ENCODE measurements at places on chromosomes 5 and 9.

- DNase-seq: no peak
Measured at GRCh38 chr9:84758817-84759216, 89.3 kb downstream of the NTRK2 start.

GRCh38 chr9:95981761-95982390, 106.4 kb downstream of the ERCC6L2 start:
- peak; percentile 62 for DNase-seq

DNA sequence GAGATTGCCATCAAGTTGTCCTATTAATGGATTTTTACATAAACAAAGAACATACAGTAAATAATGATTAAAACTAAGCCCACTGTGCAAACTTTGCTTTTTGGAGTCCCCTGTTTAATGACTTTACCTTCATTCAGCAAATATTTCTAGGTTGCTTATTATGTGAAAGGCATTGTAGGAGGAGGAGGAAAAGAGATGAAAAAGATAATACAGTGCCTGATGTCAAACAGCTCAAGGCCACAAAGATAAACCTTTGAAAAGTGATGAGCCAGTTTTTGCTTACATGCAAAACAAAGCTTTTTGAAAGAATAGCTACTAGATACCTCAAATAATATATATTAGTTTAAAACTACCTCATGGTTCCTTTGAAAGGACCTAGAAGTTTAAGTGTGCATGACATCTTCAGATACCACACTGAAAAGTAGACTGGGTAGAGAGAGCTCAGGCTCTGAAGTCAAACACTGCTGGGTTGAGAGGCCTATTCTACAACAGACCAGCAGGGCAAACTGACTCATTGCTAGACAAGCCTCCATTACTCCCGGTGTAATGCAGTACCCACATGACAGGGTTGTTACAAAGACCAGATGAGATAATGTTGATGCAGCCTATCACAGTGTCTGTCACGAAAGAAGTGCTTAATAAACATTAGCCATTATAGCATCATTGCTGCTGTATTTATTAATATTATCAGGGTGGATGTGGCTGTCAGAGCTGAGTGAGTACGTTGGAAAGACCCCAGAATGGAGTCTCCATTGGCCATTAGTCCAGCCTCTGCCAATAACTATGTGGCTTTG, 11.8 kb downstream of the DEPDC1B start:
- DNase-seq: peak; percentile 24

GRCh38 chr5:52842111-52842510, 54.4 kb downstream of the ITGA1 start:
- DNase-seq: no peak

- DNase-seq: no peak
Measured at GRCh38 chr9:36738318-36738976, 165.8 kb downstream of the MELK start.

- no peak for DNase-seq
Measured at GRCh38 chr5:172749881-172750633, 20.9 kb downstream of the DUSP1 start.

GRCh38 chr5:132099076-132099748, 25.6 kb downstream of the CSF2 start:
- peak; percentile 64 for DNase-seq

GRCh38 chr9:133732639-133733408, 5.3 kb downstream of the SARDH start:
- no peak for DNase-seq

DNA sequence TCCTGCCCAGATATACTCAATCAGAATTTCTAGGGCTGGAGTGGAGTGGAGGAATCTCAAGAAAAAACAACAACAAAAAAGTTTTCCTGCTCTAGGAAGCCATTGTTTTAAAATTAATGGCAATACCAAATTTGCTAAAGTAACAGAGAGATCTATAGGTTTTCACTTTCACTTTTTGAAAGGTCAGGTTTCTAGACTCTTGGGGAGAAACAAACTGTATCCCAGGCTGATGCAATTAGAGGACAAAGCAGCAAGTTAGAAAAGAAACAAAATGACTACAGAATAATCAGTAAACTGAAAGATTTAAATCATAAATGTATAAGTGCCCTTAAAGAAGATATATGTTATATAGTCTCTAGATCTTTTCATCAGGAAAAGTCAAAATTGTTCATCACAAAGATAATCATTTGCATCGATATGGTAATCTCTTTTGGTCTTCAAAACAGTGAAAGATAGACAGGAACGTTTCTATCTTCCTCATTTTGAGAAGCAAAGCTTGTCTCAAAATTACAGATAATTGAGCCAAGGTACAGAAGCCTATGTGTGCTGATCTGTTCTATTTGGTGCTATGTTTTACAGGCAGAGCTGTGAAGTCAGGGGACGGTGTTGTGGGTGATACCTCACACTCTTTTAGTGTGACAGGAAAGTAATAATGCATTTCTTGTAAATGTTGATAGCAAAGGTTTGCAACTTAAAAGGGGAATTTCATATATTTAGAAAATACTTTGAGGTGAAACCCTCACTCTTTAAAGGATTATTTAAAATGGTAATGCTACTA, 1746.6 kb upstream of the C9orf72 start:
- DNase-seq: no peak

DNA sequence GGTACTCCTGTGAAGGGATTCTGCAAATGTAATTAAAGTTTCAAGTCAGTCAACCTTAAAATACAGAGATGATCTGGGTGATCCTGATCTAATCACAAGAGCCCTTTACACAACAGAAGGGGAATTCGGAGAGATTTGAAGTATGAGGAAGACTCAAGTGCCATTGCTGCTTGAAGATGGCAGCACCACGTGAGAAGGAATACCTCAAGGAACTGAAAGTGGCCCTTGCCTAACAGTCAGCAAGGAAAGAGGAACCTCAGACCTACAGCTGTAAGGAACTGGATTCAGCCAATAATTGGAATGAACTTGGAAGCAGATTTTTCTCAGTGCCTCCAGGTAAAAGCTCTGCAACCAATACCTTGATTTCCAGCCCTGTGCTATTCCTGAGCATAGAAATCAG, 87.4 kb downstream of the THBS4 start:
- DNase-seq: no peak

DNA sequence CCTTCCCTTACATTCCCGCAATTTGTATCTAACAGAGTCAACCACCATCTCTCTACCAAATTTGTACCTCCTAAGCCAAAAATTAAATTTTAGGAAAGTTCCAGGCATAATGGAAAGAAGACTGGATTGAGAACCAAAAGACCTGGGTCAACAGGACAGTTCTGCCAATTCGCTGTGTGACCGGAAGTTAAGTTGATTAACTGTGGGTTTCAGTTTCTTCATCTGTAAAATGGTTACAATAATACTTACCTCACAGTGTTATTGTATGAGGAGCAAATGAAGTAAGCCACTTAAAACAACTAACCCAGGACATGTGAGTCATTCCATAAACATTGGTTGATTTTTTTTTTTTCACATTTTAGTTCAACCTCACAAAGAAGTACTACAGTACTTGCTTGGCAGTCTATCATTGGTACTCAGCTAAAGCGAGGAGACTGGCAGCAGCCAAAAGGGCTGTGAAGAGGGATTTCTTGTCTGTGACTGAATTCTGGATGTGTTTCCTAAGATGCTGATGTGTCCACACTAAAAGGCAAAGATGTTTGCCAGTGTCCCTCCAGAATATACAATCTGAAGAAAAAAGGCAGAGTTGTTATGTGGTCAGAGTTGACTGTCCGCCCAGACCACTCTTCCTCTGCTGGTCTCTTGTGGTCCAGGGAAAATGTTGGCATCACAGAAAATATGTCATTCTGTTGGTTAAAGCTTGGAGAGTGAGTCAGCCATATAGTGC, 198.6 kb downstream of the TLE1 start:
- DNase-seq: no peak

DNA sequence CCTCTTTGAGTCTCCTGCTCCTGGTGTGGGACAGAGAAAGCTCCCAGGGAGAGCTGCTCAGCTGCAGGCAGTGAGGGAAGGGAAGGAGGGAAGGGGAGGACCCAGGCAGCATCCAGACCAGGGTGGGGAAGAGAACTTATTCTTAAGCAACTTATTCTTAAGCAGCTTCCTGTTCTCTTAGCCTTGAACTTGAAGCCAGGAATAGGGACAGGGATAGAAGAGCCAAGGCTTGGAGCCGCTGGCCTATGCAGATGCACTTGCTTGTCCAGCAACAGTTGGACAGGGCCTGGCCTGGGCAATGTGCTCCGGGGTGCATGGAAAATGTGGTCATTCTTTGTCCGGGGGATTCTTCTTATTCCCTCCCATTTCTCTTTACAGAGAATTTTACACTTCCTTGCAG, 31.4 kb upstream of the SPTLC1 start:
- DNase-seq: no peak

- DNase-seq: peak; percentile 43
Measured at GRCh38 chr9:91727316-91727861, 222.6 kb downstream of the ROR2 start.

DNA sequence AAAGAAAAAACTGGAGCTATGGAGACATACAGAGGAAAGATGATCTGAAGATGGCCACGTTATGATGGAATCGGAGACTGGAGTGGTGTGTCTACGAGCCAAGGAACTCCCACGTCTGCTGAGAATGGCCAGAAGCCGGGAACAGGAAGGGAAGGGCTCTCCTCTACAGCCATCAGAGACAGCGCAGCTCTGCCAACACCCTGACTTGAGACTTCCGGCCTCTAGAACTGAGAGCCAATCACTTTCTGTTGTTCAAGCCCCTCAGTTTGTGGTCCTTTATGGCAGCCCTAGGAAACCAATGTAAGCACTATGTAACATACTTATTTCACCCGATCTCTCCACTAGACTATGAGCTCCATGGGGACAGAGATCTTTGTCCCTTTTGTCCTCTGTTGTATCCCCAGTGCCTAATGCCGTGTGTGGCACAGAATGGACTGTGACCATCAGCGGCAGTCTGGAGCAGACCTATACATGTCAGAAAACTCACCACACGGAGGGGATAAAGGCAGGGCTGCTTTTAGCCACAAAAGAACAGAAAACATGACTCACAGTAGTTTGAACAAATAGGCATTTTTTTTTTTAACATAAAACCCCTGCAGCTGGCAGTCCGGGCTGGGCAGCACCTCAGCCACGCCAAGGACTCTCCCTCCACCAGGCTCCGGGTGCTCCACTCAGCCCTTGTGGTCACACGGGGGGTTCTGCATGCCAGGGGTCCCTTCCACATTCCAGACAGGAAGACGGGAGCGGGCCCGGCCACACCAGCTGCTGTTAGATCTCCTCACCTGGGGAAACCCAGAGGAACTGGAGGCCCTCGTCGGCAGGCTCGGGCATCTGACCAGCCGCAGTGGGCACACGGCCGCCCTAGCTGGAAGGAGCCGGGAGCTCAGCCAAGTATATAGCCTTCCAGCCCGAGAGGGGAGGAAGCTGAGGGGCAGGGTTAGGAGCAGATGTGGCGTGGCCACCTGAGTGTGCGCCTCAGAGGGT, 16.1 kb upstream of the MXD3 start:
- no peak for DNase-seq

GRCh38 chr9:38370176-38370575, 22.3 kb upstream of the ALDH1B1 start:
- no peak for DNase-seq

GRCh38 chr9:92278110-92278509, 15.4 kb downstream of the IARS1 start:
- no peak for DNase-seq

- no peak for DNase-seq
Measured at GRCh38 chr5:158609333-158610050, 490.2 kb downstream of the EBF1 start.

DNA sequence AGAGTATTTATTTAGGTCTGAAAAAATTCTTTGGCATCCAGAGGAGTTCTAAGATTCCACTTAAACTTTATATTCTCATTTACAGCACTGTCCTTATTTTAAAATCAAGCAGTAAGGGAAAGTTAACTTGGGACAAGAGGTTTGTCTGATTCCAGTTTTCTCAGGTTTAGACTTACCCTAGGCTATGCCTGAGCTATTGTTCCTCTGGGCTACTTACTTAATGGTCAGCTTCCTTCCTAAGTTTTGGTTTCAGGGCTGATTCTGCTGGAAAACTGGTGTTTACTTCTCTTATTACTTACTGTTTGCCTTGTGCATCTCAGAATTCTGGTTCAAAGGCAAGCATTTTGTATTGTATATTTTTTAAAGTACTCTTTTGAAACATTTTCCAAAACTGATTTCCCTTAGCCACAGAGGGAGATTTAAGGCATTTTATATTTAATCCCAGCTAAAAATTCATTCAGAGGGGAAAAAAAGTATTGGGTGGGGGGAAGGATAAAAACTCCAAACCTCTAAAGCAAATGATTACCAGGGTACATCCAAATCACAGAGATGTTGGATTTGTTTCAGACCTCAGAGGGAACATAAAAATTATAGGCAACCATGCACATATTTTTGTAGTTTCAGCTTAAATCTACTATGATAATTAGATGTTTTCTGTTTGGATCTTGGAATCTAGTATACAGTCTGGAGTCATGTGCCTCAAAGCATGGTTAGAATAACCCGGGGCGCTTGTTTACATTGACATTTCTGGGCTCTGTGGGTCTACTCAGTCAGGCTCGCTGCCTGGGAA, 290.0 kb downstream of the ARHGAP26 start:
- DNase-seq: no peak

DNA sequence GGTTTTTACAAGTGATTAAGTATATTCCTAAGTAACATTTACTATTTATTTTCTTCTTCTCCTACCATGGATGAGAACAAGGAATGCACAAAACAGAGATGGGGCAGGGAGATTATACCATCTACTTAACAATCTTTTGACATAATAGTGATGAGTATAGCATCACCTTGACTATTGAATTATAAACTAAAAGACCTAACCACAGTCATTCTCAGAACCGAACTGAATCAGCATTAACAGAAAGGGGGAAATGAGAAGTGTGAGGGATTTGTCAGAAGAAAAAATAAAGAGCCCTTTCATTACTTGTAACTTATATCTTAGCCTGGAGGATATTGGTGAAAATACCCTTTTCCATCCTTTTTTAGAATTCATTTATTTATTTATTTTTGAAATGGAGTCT, 21.9 kb downstream of the OR2Y1 start:
- DNase-seq: no peak

DNA sequence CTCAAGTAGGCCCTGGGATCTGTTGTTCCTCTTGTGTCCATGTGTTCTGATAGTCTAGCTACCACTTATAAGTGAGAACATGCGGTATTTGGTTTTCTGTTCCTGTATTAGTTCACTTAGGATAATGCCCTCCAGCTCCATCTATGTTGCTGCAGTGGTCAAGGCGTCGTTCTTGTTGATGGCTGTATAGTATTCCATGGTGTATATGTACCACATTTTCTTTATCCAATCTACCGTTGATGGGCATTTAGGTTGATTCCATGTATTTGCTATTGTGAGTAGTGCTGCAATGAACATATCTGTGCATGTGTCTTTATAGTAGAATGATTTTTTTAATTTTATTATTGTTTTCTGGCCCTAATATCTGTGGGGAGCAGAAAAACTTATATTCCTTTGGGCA, 74.3 kb downstream of the MAT2B start:
- no peak for DNase-seq
